ENCODE measurements at places on chromosomes 5 and 9.

DNA sequence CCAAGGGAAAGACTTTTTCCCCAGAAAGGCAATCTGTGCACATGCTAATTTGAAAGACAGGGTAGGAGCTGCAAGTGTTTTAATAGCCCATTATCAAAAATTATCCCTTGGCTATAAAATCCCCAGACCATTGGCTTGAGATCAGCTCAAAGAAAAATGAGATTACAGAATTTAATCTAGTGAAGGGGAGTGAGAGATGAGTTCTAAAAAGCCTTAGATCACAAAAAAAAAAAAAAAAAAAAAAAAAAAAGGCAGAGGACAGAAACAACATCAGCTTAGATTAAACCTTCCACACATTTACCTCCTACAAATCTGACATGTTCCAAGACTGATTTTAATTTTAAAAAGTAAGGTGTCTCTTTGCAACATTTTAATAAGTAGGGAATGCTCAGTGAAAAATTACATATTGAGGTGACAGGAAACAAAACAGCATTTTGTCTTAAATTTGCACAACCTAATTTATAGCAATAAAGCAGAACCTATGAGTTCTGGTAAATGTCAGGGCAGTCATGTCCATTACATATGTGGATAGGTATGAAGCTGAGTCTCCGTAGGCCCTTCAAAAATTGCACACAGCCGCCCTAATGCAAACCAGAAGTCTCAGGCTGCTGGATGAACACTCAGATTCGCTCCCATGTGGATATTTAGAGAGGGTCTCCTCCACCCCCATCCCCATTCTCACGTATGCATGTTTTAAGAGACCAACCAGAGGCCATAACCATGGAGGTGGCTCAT lies 43.4 kb downstream of the NFIB start:
- peak; percentile 91 for DNase-seq

GRCh38 chr9:38008168-38009034 lies 60.6 kb downstream of the SHB start:
- peak; percentile 61 for DNase-seq

- no peak for DNase-seq
These were observed 66.3 kb upstream of the ZFR start for GRCh38 chr5:32510860-32511259.

DNA sequence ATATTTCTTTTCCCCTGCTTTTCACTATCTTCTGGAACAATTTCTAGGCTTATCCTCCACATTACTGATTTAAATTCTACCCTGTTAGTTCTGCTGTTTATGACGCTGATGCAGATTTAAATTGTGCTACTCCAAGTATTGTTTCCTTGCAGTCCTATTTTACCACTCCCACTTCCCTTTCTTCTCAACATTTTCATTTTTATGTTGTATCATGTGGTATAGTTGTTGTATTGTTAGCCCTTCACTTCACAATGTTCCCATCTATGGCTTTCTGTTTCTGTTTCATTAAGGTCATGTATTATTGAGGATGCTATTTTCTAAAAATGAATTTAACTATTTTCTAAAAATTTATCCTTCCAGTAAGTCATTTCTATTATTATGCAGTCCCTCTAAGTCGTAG lies 254.4 kb downstream of the NDUFS4 start:
- DNase-seq, result no peak

DNA sequence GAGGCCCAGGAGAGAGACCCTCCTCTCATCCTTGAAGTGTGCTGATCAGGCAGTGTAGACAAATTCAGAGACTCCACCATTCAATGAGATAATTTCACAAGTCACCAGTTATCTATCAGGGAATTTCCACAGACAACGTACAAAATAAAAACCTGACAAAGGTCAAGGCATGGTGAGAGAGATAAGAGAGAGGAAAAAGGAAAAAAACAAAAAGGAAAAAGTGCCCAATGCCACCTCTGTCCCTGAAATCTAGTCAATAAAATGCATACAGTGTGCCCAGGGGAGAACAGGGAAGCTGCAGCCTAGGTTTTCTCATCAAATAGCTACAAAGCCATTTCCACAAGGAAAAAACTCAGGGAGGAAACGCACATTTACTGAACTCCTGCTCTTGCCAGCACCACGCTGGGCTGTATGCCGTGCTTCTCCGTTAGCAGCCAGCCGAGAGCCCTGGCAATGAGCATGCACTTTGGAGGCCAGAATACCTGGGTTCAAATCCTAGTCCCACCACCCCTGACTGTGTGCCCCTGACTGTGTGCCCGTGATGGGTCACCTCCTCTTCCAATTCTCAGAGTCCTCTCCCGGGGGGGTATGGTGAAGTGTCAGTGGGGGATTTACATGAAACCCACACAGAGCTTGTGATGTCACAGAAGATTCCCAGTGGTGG lies 11.6 kb downstream of the WHRN start:
- no peak for DNase-seq

DNA sequence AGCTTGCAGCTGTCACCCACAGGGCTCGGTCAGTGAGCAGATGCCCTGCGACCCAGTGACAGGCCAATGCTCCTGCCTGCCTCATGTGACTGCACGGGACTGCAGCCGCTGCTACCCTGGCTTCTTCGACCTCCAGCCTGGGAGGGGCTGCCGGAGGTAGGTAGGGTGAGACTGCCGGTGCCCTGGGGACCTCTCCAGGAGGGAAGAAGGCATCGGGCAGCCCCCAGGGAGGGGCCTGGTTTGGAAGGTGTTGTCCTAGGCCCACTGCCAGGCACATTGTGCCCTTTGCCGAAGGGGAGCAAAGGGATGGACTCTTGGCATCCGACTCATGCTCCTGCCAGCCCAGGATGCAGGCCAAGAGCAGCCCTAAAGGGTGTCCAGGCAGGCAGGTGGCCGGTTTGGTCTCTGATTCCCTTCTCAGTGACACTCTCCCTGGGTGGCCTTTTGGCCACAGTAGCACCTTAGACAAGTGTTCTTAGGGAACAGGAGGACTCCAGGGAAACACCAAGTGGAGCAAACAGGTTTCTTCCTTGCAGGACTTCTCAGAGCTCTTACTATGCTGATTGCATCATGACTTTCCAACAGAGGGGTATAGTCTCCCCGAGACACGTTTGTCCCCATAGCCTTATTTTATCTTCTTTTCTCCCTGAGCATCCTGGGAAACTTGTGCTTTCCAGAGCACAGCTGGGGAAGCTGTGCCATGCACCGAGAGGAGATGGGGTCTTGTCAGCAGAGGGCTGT lies 28.1 kb upstream of the AIF1L start:
- DNase-seq, result no peak

- DNase-seq, result no peak
These were observed 3.5 kb downstream of the FOXB2 start for GRCh38 chr9:77022783-77023440.

DNA sequence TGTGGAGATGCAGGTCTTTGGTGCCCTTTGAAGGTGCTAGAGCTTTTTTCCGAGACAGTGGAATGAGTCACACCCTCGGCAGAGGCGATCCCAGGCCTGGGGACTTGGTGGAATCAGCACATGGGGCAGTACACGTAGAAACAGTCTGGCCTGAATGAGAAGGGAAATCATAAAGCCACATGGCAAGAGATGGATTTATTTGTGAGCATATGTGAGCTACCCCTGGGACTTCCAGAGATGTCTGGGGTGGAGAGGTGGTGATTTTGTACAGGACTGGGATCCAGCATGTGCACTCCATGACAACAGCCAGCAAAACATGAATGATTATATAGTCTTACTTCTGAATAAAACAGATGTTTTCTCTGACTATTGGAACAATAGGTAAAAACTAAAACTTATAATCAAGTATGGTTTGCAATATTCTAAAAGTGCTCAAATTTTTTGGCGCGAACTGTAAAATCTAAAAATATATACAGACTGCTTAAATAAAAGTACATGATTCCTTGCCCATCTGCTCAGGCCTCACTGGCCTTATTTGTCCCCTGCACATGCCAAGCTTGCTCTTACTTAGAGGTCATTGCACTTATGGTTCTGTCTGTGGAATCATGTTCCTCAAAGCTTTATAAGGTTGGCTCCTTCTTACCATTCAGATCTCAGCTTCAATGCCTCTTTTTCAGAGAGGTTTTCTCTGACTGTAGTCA lies 54.7 kb upstream of the SMARCA2 start:
- no peak for DNase-seq

GRCh38 chr5:145936401-145937131 lies at the start of gene SH3RF2:
TSS of gene SH3RF2 (plus strand) at chr5:145936578. CDS start at chr5:145937929, 1,351 bp downstream.
- no peak for DNase-seq

DNA sequence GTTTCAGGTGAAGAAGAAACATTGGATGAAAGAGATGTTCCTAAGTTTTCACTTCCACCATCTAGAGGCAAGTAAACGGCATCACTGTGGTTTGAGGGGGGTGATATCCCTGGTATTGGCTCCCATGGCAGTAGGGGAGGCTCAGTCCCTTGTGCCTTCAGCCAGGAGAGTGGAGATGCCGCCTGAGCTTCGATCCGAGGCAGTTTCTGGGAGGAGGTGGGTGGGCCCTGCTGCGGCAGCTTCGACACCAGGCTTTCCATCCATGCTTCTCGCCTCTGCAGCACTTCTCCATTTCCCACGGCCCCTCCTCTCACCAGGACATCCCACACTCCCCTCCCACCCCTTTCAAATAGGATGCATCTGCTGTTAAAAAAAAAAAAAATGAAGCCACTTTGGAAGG lies 258.3 kb downstream of the GADD45G start:
- no peak for DNase-seq

DNA sequence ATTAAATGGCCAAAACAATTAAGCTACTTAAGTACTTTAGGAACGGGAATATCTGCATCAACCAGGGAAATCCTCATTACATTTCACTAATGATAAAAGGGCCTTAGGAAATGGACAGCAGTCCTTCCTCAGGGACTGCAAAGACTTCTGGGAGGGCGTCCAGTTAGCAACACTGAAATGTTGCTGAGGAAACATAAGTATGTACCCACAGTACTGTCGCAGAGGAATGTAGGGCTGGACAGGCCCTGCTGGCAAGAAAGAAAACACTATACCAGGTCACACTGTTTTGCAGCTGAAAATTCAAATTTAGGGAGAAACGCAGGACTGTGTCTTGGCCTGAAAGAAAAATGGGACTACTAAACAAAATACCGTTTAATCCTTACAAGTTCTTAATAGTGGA lies 1.3 kb downstream of the C5orf15 start:
- no peak for DNase-seq

DNA sequence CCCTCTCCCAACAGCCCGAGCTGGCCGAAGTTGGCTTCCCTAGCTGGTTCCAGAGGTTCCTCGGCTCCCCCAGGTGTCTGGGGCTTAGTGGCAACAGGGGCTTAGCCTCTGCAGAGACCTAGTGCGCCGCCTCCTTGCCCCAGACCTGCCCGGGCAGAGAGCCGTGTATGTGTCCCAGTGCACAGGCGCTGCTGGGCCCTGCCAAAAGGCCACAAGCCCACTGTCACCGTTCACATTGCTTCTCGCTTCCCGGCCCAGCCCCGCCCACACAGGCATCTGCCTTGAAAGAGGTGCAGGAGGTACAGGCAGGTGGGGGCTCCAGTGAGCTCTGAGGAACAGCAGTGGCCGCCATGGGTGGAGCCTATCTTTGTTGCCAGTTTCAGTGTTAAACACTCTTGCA lies 2.5 kb upstream of the CACFD1 start:
- no peak for DNase-seq

DNA sequence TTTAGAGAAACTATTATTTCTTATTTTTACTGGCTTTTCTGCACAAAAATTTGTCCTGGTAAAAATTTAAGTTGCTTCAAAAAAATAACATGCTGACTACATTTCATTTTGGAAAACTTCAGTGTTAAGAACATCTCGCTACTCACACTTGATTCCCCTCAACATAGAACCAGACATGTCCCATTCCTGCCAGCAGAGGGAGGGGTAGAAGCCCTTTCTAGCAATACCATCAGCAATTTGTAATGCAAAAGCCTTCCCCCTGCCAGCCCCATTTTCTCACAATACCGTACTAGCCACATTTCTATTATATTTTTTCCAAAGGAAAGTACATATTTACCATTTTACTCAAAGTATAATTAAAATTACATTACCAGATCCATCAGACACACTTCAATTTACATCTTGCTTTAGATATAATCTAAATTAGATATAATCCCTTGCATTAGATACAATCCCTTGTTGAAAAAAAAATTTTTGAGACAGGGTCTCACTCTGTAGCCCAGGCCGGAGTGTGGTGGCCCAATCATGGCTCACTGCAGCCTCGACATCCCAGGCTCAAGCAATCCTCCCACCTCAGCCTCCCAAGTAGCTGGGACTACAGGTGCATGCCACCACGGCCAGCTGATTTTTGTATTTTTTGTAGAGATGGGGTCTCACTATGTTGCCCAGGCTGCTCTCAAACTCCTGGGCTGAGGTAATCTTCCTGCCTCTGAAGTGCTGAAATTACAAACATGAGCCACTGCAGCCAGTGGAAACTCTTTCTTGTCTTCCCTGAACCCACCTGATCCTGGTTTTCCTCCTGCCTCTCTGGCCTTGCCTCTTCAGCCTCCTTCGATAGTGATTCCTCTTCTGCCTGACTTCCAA lies 39.6 kb upstream of the IDNK start:
- no peak for DNase-seq

DNA sequence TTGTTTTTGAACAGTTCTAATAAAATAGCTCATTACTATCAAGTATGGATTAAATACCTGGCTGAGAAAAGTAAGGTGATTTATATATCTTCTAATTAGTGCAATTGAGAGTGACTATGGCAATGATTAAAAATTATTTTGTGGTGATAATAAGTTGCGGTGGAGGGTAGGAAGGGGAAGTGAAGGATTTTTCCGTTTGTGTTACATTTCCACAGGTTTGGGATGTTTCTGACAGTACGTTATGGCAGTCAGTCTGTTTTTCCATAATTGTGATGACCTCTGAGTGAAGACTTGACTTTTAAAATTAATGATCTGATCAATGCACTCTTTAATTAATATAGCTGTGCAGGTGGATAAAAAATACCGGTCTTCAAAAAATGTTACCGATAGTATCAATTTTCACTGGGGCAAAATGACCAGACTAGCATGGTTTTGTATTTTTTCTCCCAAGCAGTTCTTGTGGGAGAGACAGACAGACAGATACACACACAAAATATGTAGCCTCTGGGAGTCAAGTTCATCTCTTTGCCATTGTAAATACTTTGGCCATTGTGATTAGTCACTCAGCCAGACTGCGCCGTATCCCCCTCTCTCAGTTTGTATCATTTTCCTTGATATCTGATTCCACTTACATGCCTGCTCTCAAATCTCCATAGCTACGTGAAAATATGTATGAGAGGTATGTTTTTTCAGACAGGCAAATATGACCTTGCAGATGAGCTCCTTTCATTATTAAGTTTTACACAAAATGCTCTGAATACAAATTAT lies 60.2 kb downstream of the ARHGAP26 start:
- DNase-seq, result peak; percentile 21

DNA sequence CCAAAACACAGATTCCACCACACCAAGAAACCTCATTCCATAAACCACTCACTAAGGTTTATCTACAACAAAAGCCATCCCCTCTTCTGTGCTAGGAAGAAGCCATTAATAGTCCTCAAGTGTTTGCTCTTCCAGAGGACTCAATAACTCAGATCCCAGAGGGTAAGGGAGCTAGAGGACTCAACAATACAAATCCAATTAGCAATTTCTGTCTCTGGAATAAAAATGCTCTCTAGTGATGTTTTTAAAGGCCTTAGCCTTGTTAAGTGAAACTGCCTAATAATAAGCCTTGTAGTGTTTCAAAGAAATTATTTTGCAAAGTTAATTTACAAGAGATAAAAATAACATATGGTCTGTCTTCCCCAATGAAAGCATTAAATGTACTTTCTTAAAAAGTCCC lies 942.4 kb downstream of the CDH12 start:
- no peak for DNase-seq

GRCh38 chr5:128681096-128681495 lies 143.1 kb upstream of the FBN2 start:
- DNase-seq, result no peak

GRCh38 chr9:89529243-89530035 lies 31.5 kb upstream of the SEMA4D start:
- DNase-seq, result no peak

Data from fibroblast of skin of left biceps (primary cell).